ENCODE measurements at places on chromosomes 12 and 14.
A peak's percentile ranks its signal among the peaks of the same experiment; 100 is the strongest.

DNA sequence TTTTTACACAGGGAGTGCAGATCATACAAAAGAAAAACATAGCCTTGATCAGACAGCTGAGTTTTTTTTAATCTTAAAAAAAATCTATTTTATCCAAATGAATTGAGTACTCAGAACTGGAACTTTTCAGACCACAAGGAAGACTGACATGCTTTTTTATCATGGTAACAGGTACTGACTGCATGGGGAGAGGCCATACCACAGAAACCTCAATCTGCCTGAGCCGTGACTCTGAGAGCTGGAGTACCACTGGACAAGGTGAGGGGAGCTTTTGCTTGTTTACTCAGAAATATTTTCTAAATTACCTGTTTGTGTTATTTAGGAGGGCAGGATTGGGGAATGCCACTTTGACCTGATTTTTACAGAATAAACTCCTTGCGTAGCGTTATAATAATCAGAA lies 143.9 kb downstream of the ALX1 start:
- no peak overlapping the region for H3K4me3 ChIP-seq
- H3K27ac ChIP-seq: no peak overlapping the region
- H3K4me1 ChIP-seq: peaks cover 4% of the 10 kb centered on the region
- H3K27me3 ChIP-seq: no peaks in the 10 kb centered on the region

- peaks cover 46% of the 10 kb centered on the region for H3K4me1 ChIP-seq
- peaks cover 19% of the 10 kb centered on the region for H3K36me3 ChIP-seq
- no peak within 1 kb of the TSS for H3K27ac ChIP-seq
- H3K27me3 ChIP-seq: peaks cover 48% of the 10 kb centered on the region
Measured at GRCh38 chr12:49094160-49094974, at the start of gene DHH. Gene DHH (minus strand): TSS chr12:49094801. CDS start chr12:49094512, 289 bp downstream.

- H3K4me1 ChIP-seq: no peaks in the 10 kb centered on the region
- no peak overlapping the region for H3K4me3 ChIP-seq
- H3K36me3 ChIP-seq: no peaks in the 10 kb centered on the region
- no peak overlapping the region for H3K27ac ChIP-seq
- H3K27me3 ChIP-seq: no peaks in the 10 kb centered on the region
Measured at GRCh38 chr14:36423430-36423829, 96.6 kb downstream of the NKX2-1 start.

GRCh38 chr12:51751661-51752060 lies 96.9 kb downstream of the FIGNL2 start:
- no peaks in the 10 kb centered on the region for H3K4me1 ChIP-seq
- H3K36me3 ChIP-seq: no peaks in the 10 kb centered on the region
- H3K27me3 ChIP-seq: peaks cover 5% of the 10 kb centered on the region
- no peak overlapping the region for H3K27ac ChIP-seq

- no peak overlapping the region for H3K27ac ChIP-seq
- no peak for DNase-seq
- no peaks in the 10 kb centered on the region for H3K27me3 ChIP-seq
- H3K4me3 ChIP-seq: no peak overlapping the region
- H3K36me3 ChIP-seq: no peaks in the 10 kb centered on the region
Measured at GRCh38 chr14:83940253-83940652, 1589.7 kb upstream of the FLRT2 start.

GRCh38 chr12:4197922-4198763 lies 75.4 kb upstream of the CCND2 start:
- H3K36me3 ChIP-seq: no peaks in the 10 kb centered on the region
- no peak overlapping the region for H3K27ac ChIP-seq
- peaks cover 42% of the 10 kb centered on the region for H3K4me1 ChIP-seq
- no peak overlapping the region for H3K4me3 ChIP-seq
- DNase-seq: no peak
- no peaks in the 10 kb centered on the region for H3K27me3 ChIP-seq

GRCh38 chr12:52698651-52699340 lies 4.5 kb downstream of the KRT77 start:
- no peak overlapping the region for H3K27ac ChIP-seq
- H3K4me1 ChIP-seq: no peaks in the 10 kb centered on the region
- H3K4me3 ChIP-seq: no peak overlapping the region

DNA sequence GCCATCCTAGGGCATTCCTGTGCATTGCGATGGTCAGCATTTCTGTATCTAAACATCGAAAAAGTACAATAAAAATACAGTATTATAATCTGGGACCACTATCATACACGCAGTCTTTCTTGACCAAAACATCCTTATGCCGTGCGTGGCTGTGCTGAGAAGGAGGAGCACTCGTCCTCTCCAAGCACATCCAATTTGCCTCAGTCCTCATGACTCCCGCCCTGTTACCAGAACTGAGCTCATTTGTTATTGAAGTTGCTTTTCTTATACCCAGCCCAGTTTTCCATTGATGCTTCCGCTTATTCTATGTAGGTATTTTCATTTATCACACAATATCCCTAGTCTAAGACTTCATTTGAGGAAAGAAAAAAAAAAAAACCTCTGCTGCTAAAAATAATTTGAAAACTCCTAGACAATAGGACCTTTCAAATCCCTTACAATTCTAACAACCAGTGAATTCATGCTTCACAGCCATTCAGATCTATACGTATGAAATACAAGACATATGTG lies 236.9 kb upstream of the PLEKHG7 start:
- peak overlapping the region; percentile 93 for H3K4me3 ChIP-seq
- peaks cover 94% of the 10 kb centered on the region for H3K4me1 ChIP-seq
- no peak for DNase-seq
- peaks cover 21% of the 10 kb centered on the region for H3K36me3 ChIP-seq

DNA sequence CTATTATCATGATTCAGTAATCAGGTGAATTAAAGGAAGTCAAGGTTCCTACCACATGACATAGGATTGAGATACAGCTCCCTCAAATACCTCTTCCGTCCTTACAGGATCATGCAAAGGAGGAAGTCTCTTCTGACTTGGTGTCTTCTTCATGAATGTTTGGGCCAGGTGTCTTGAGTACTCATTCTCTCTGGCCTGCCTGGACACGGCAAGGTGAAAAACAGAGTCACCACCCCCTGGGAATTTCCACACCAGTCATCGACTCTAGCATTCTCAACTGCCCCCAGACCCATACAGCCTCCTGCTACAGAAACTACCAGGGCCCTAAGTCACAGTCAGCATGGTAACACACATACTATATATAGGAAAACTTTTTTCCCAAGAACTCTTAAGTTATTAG lies 44.9 kb upstream of the LTBP2 start:
- peaks cover 49% of the 10 kb centered on the region for H3K36me3 ChIP-seq
- no peak for DNase-seq
- no peaks in the 10 kb centered on the region for H3K4me1 ChIP-seq
- H3K27ac ChIP-seq: no peak overlapping the region

- no peak for DNase-seq
- no peaks in the 10 kb centered on the region for H3K27me3 ChIP-seq
- H3K4me1 ChIP-seq: peaks cover 73% of the 10 kb centered on the region
Measured at GRCh38 chr14:89352976-89353765, 63.9 kb downstream of the FOXN3 start.

DNA sequence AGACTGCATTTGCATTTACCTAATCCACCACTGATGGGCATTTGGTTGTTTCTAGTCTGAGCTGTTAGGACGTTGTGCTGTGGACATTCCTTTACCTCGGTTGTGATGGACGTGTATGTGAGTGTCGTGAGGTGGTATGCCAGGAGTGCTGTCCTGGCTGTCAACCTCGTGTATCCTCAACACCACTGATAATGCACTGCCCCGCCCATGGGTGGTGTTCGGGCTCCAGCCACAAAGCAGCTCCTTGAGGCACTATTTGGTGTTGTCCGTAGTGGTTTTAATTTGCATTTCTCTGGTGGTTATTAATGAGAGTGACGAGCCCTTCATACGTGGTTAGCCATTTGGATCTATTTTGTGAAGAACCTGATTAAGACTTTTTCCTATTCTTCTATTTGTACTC lies 87.6 kb downstream of the PPP2R5C start:
- H3K27me3 ChIP-seq: no peaks in the 10 kb centered on the region
- peaks cover 29% of the 10 kb centered on the region for H3K36me3 ChIP-seq
- peak overlapping the region; percentile 60 for H3K4me3 ChIP-seq
- peaks cover 88% of the 10 kb centered on the region for H3K4me1 ChIP-seq
- no peak for DNase-seq

GRCh38 chr14:104650057-104650980 lies 39.1 kb upstream of the INF2 start:
- peak overlapping the region; percentile 79 for H3K4me3 ChIP-seq
- peak; percentile 79 for DNase-seq
- no peaks in the 10 kb centered on the region for H3K36me3 ChIP-seq
- H3K27ac ChIP-seq: peak overlapping the region; percentile 78

GRCh38 chr12:46825591-46826414 lies at the start of gene SLC38A4:
Gene SLC38A4 (minus strand): TSS chr12:46825997. CDS start chr12:46793071, 32,926 bp downstream.
- peaks cover 67% of the 10 kb centered on the region for H3K27me3 ChIP-seq
- no peak within 1 kb of the TSS for H3K27ac ChIP-seq
- no peaks in the 10 kb centered on the region for H3K36me3 ChIP-seq
- DNase-seq: no peak
- no peak within 1 kb of the TSS for H3K4me3 ChIP-seq

DNA sequence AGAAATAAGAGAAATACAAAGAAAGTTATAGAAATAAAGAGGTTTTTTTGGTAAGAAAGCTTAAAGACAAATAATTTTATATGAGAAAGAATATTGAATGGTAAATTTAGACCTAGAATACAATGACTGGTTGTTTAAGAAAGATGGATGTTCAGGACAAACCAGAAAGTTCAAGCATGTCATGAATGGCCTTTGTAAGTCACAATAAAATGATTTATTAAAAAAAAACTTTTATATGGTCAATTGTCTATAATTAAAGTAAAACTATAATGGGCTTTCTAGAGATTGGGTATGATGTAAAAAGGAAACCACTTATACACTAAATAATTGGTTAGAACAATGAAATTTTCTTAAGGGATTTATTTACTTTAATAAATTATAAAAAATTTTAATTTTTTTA lies 19.8 kb upstream of the CAPRIN2 start:
- H3K27me3 ChIP-seq: peaks cover 11% of the 10 kb centered on the region
- H3K4me3 ChIP-seq: no peak overlapping the region
- H3K4me1 ChIP-seq: no peaks in the 10 kb centered on the region
- no peak for DNase-seq
- no peak overlapping the region for H3K27ac ChIP-seq

DNA sequence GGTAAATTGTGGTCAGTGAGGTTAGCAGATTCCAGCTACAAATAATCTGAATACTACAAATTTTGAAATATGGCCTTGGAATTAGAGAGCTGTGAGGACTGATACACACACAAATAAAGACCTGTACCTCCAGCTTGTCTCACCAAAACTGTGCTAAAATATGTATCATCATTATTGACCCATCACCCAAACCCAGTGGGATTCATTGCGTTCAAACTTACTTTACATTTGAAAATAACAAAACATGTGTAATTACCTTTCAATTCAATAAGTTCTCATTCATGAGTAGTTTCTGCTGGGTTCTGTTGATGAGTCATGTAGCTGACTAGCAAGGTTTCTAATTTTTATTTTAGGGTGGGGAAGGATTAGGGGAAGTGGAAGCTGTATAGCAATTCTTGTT lies 170.9 kb downstream of the MSRB3 start:
- H3K4me3 ChIP-seq: no peak overlapping the region
- H3K27ac ChIP-seq: no peak overlapping the region

- peaks cover 2% of the 10 kb centered on the region for H3K27me3 ChIP-seq
- no peaks in the 10 kb centered on the region for H3K36me3 ChIP-seq
Measured at GRCh38 chr12:62736596-62736995, 198.4 kb downstream of the PPM1H start.

GRCh38 chr14:84856751-84857534 lies 673.0 kb upstream of the FLRT2 start:
- H3K4me3 ChIP-seq: no peak overlapping the region
- H3K27me3 ChIP-seq: no peaks in the 10 kb centered on the region
- DNase-seq: no peak
- H3K4me1 ChIP-seq: no peaks in the 10 kb centered on the region

- peaks cover 18% of the 10 kb centered on the region for H3K36me3 ChIP-seq
- no peak for DNase-seq
- no peak overlapping the region for H3K4me3 ChIP-seq
- H3K27ac ChIP-seq: peak overlapping the region; percentile 50
- H3K4me1 ChIP-seq: peaks cover 88% of the 10 kb centered on the region
Measured at GRCh38 chr14:61718039-61718438, 22.7 kb downstream of the HIF1A start.

DNA sequence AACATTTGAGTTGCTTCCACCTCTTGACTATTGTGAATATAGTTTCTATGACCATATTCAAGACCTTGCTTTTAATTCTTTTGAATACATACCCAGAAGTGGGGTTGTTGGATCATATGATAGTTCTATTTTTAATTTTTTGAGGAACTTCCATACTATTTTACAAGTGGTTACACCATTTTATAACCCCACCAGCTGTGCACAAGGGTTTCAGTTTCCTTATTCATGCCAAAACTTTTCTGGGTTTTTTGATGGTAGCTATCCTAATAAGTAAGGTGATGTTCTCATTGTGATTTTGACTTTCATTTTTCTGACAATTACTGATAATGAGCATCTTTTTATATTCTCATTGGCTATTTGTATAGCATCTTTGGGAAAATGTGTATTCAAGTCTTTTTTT lies 109.4 kb upstream of the GARIN2 start:
- H3K4me1 ChIP-seq: no peaks in the 10 kb centered on the region
- DNase-seq: no peak
- no peaks in the 10 kb centered on the region for H3K27me3 ChIP-seq
- H3K27ac ChIP-seq: no peak overlapping the region
- peaks cover 5% of the 10 kb centered on the region for H3K36me3 ChIP-seq
- no peak overlapping the region for H3K4me3 ChIP-seq

DNA sequence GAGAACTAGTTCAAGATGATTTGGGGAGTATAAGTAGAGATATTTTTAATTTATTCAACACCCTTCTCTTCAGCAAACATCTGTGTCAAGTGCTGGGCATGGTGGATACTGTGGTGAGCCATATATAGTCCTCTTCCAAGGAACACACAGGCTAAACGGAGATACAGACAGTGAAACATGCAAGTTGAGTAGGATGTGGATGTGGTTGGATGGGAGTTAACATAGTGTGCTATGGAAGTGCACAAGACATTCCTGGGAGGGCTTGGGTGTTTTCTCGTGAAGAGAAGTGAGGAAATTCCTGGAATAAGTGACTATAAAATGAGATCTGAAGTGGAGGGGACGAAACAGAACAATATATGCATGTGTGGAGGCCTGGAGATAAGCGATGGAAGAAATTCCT lies 181.1 kb upstream of the NPAS3 start:
- H3K4me3 ChIP-seq: no peak overlapping the region
- H3K27ac ChIP-seq: no peak overlapping the region
- no peaks in the 10 kb centered on the region for H3K36me3 ChIP-seq
- no peak for DNase-seq
- H3K4me1 ChIP-seq: no peaks in the 10 kb centered on the region

DNA sequence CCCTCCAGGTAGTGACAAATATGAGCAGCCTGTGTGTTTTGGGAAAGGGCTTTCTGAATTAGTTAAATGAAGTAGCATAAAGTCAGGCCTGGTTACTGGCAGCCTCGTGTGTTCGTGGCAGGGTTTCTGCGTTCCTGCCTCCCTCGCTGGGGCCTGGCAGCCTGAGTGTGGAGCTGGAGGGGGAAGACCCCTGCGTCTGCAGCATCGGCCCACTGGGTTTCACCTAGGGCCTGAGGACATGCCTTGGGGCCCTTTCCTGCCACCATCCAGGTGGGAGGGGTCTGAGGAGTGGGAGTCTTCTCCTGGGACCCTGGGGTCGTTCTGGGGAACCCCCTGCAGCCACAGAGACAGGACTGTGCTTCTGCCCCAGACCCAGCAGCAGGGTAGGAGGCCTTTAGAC lies 20.4 kb upstream of the AMN start:
- no peaks in the 10 kb centered on the region for H3K27me3 ChIP-seq
- DNase-seq: no peak
- peak overlapping the region; percentile 75 for H3K4me3 ChIP-seq

Measured in activated B cell treated with CpG ODN at 0.5 μM for 24 hours (primary cell).